ENCODE measurements at places on chromosomes 1 and 21.
A peak's percentile ranks its signal among the peaks of the same experiment; 100 is the strongest.

- no peak for DNase-seq
These were observed 163.7 kb downstream of the LTN1 start for GRCh38 chr21:28828981-28829380.

- no peak for DNase-seq
These were observed 1285.8 kb upstream of the NCAM2 start for GRCh38 chr21:19712441-19712840.

DNA sequence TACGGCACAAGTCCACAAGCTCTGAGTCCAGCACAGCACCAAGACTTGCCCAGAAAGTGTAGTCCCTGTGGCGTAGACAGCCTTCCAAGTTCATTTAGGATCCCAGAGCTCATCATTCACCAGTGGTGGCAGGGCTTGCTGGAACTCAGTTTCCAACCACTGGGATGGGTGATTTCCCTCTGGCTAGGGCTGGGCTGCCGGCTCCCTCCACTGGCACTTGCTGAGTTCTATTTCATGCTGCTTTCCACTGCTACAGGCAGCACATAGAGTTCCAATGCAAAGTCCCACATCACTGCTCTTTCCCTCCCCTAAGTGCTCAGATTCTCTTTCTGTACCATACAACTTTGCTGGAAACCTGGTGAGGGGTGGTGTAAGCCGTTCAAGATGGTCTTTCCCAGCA, 510.3 kb upstream of the TMPRSS15 start:
- no peak for DNase-seq

DNA sequence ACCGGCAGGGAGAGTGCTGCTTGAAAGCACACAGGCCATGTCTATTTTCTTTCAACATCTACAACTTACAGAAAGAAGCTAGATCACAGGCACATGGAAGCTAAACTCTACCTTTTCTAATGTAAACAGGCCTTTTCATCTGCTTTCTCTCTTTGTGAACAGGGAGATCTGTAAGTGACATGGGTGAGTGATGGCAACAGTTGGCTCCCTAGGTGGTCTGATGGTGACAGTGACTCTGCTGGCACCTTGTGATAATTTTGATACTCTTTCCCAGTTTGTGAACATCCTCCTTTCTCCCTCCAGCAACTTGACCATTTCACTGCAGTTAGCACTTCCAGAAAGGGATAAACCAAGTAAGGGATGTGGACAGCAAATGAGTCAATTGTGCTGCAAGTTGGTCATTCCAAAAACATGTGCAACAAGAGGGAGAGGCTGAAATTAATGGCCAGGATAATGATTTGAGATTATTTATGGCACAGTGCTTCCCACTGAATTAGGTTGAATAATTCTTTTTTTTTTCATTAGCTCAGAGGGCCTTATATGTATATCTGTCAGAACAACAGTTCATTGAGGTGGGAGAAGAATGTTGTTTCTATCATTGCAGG, 89.5 kb downstream of the XCL2 start:
- DNase-seq, result peak; percentile 86

DNA sequence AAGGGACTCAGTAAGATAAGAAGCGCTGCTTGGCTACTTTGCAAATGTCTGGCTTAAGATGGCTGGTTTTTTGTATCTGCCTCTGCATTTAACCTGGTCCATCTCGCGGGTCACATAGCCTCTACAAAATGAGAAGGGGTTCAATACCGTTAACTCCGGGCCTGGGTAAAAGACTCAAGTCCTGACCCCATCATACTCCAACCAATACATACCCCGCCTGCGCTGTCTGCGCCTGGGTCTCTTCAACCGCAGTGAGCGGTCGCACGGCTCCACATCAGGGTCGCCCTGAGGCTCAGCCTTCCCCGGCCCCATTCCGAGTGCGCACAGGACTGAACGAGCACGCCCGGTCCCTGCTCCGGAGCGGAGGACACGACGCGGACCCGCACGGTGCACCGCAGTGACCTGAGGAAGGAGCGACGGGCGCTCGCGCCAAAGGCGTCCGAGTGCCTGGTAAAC, 558 bp upstream of the PGD start:
- peak; percentile 3 for DNase-seq
